ENCODE measurements at places on chromosomes 7 and 10.

DNA sequence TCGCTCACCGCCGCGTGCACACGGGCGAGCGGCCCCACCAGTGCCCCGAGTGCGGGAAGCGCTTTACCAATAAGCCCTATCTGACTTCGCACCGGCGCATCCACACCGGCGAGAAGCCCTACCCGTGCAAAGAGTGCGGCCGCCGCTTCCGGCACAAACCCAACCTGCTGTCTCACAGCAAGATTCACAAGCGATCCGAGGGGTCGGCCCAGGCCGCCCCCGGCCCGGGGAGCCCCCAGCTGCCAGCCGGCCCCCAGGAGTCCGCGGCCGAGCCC, 3.3 kb downstream of the REPIN1 start:
- no peak overlapping the region for H3K27ac ChIP-seq
- no peaks in the 10 kb centered on the region for H3K27me3 ChIP-seq
- no peak overlapping the region for H3K4me3 ChIP-seq
- DNase-seq, result no peak
- H3K4me1 ChIP-seq, result peaks cover 8% of the 10 kb centered on the region

GRCh38 chr7:125780153-125780552, 850.5 kb upstream of the POT1 start:
- no peaks in the 10 kb centered on the region for H3K27me3 ChIP-seq
- H3K4me3 ChIP-seq, result no peak overlapping the region
- DNase-seq, result no peak
- no peaks in the 10 kb centered on the region for H3K36me3 ChIP-seq

DNA sequence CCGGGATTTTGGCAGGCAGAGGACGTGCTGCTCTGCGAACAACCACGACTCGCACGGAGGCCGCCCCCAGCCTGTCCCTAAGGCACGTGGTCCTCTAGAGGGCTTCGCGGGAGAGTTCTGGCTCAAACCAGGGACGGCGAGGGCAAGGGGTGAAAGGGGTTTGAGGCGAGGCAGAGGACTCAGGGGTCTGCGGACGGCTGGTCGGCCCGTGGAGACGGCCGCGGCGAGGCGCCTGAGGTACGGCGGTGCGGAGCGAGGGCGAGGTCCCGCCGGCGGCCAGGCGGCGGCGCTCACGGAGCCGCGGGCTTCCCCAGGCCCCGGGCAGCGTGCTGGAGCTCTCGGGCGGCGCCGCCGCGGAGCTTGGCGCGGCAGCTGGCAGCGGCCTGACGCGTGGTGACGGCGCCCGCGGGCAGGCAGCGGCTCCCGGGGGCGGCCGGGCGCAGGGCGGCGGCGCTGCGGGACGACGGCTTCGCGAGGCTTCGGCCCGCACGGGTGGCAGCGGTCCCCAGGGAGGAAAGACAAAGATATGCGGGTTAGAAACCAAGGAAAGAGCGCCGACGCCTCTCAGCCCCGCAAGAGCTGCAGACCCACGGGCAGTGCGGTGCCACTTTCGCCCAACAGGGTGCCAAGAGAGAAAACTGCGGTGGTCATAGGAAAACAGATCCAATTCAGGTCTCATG, 44.8 kb downstream of the ZNF800 start:
- no peaks in the 10 kb centered on the region for H3K4me1 ChIP-seq

DNA sequence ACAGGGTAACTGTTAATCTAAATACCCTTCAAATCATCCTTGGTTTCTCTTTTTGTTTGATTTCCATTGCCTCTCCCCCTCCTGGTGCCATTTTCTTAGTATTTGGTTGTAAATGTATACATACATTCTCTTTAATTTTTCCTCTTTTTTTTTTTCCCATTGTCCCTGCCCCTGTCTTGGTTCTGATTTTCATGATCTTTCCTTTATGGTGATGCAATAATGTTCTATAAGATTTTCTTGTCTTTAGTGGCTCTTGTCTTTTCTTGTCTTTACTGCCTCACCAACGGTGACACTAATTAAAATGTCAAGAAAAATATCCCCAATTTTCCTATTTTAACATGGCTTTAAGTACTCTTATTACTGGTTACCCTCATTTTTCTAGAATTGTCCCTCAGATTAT, 135.9 kb upstream of the POT1 start:
- no peak overlapping the region for H3K27ac ChIP-seq
- H3K4me1 ChIP-seq, result no peaks in the 10 kb centered on the region
- no peak for DNase-seq

DNA sequence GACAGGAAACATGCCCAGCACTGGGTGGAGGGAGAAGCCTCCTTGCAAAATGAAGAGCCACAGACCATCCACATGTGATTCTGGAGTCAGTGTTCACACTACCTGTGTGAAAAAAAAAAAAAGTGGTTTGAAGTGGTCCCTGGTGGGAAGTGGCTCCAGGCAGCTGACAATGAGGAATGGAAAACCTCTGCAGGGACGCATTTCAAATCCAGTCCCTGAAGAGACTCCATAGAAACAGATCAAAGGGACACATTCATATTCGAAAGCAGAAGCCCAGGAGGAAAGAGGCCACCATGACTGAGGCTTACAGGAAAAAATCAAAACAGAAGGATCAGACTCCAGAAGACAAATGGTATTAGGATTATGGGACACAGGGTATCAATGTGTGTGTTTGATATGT, 11.5 kb upstream of the TCERG1L start:
- H3K4me3 ChIP-seq, result no peak overlapping the region
- H3K27me3 ChIP-seq, result no peaks in the 10 kb centered on the region
- no peak for DNase-seq
- H3K36me3 ChIP-seq, result no peaks in the 10 kb centered on the region

GRCh38 chr10:94219829-94220228, 142.9 kb downstream of the NOC3L start:
- no peaks in the 10 kb centered on the region for H3K27me3 ChIP-seq
- no peak overlapping the region for H3K27ac ChIP-seq
- H3K36me3 ChIP-seq, result no peaks in the 10 kb centered on the region
- no peak for DNase-seq

GRCh38 chr10:21135023-21135931, 238.2 kb upstream of the NEBL start:
- DNase-seq, result no peak
- peak overlapping the region; percentile 74 for H3K27ac ChIP-seq
- no peaks in the 10 kb centered on the region for H3K27me3 ChIP-seq
- H3K36me3 ChIP-seq, result no peaks in the 10 kb centered on the region
- no peak overlapping the region for H3K4me3 ChIP-seq
- peaks cover 6% of the 10 kb centered on the region for H3K4me1 ChIP-seq
